ENCODE measurements at places on chromosomes 7 and 10.

- H3K4me3 ChIP-seq: peak overlapping the region; percentile 34
- no peaks in the 10 kb centered on the region for H3K36me3 ChIP-seq
- peak; percentile 70 for DNase-seq
- peak overlapping the region; percentile 13 for H3K27ac ChIP-seq
- H3K27me3 ChIP-seq: no peaks in the 10 kb centered on the region
These were observed 270.7 kb downstream of the ZNF33B start for GRCh38 chr10:42367532-42368230.

- H3K27me3 ChIP-seq: no peaks in the 10 kb centered on the region
- no peaks in the 10 kb centered on the region for H3K4me1 ChIP-seq
- H3K27ac ChIP-seq: no peak overlapping the region
- no peak overlapping the region for H3K4me3 ChIP-seq
- no peaks in the 10 kb centered on the region for H3K36me3 ChIP-seq
These were observed 91.9 kb downstream of the LRRC18 start for GRCh38 chr10:48847691-48848090.

DNA sequence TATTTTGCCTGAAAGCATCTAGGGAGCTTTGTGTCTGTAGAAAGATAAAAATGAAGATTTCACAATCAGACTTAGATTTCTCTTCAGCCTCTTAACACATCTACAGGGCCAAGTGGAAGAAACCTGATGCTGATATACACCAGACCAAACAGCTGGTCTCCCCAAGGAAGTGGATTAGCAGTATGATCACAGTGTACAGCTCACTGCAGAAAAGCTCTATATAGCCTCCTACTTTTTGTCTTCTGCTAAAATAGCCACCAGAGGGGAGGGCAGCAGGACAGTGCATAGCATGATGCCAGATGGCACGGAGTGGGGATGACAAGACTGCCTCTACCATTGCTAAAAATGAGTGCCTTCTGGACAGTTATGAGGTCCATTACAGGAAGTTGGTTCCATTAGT, 16.0 kb downstream of the FAM13C start:
- no peak overlapping the region for H3K4me3 ChIP-seq
- H3K27ac ChIP-seq: no peak overlapping the region
- no peak for DNase-seq
- H3K27me3 ChIP-seq: no peaks in the 10 kb centered on the region
- H3K4me1 ChIP-seq: no peaks in the 10 kb centered on the region

- DNase-seq: peak; percentile 73
- no peaks in the 10 kb centered on the region for H3K36me3 ChIP-seq
- H3K4me3 ChIP-seq: no peak overlapping the region
- no peak overlapping the region for H3K27ac ChIP-seq
These were observed 210.1 kb downstream of the TNS3 start for GRCh38 chr7:47371733-47372368.

DNA sequence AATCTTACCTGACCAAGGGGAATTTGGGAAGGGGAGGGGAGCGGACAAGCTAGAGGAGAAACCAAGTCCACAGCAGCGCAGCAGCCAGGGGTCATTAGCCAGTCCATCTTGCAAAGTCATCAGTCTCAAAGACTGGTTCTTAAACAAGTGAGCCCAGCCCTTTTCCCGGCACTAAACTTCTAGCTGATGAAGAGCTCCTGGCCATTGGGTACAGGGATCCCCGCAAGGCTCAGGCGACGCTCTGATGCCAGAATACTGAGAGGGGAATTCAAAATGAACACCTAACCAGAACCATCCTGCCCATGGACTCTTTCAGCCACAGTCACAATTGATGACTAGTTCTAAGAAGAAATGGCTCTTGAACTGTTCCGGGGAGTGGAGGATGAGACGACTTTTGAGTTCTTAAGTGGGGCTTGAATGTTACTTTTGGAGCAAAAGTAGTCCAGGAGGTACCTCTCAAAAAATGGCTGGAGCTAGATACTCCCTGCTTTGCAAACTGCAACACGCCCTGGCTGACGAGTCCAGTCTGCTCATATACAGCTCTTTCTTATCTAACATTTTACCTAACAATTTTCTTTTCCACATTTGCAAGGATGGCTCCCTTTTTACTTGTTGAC, 2.5 kb upstream of the TWIST1 start:
- no peaks in the 10 kb centered on the region for H3K27me3 ChIP-seq
- no peaks in the 10 kb centered on the region for H3K4me1 ChIP-seq
- DNase-seq: no peak
- no peak overlapping the region for H3K27ac ChIP-seq
- H3K36me3 ChIP-seq: no peaks in the 10 kb centered on the region
- no peak overlapping the region for H3K4me3 ChIP-seq

DNA sequence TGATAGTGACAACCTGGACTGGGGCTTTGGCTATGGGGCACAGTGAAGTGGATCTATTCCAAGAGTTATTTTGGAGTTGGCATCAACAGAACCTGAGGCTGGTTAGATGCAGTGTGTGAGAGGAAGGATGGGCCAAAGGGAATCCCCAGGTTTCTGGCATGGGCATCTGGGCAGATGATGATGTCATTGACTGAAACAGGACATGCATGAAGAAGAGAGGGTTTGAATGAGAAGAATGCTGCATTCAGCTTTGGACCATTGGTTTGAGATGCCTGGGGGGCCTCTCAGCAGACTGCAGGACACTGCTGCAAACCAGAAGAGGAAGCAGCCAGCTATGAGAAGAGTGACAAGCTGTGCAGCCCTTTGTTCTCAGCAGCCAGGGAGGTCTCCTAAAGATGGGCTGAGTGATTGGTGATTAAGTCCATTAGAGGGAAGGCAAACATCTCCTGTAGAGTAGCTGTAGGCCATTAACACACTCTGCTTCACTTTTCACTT, 23.1 kb upstream of the PIK3CG start:
- no peak for DNase-seq
- no peaks in the 10 kb centered on the region for H3K36me3 ChIP-seq
- no peak overlapping the region for H3K27ac ChIP-seq
- H3K27me3 ChIP-seq: no peaks in the 10 kb centered on the region
- no peaks in the 10 kb centered on the region for H3K4me1 ChIP-seq
- H3K4me3 ChIP-seq: no peak overlapping the region

DNA sequence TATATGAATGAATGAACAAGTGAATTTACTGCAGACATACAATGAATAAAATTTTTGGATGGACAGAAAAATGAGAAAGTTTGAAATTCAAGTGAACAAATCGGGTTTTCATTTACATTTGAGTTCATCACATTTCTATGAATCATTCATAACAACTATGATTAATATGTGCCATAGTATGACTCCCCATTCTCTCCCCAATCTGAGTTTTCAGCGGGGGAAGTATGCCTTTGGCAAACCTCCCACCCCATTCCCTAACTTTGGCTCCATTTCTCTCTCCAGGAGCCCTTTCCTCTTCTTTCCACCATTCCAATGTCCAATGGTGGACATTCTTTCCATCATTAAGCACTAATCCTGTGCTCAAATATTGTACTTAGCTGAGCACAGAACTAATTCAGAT, 96.8 kb upstream of the LSM8 start:
- no peaks in the 10 kb centered on the region for H3K36me3 ChIP-seq
- DNase-seq: no peak
- no peak overlapping the region for H3K27ac ChIP-seq
- H3K4me1 ChIP-seq: no peaks in the 10 kb centered on the region

DNA sequence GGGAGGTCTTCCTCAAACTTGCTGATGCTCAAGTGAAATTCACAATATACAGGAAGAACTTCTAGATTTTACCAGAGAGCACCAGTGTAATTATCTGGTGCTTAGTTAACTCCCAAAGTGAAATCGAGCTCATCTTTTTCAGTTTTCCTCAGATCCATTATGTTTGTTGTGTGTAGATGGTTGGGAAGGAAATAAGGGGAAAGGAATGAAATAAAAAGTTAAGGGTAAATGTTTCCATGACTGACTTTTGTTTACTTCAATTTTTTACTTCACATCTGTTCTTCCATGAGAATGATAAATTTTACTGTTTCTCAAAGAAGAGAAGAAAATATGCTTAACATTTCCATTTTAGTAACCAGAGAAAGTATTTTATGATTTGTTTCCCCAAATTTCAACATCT, 21.3 kb downstream of the FAM107B start:
- H3K4me1 ChIP-seq: no peaks in the 10 kb centered on the region
- H3K36me3 ChIP-seq: no peaks in the 10 kb centered on the region
- DNase-seq: no peak
- no peak overlapping the region for H3K4me3 ChIP-seq
- H3K27ac ChIP-seq: peak overlapping the region; percentile 26

DNA sequence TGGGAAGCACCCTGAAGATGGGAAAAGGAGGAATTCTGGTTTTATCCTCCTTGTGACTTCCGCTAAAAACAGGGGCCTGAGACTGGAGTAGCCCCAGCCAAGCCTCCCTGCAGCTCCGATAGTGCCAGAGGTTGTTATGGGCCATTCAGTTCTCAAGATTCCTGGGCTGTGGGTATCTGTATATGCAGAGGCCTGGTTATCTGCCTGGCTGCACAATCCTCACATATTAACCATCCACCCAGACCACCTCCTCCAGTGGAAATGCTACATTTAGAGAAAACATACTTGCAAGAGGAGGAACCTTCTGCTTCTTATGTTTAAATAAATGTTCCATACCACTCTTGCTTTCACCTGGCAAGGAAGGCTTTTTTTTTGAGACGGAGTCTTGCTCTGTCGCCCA, 34.6 kb downstream of the ARL3 start:
- peak overlapping the region; percentile 28 for H3K27ac ChIP-seq
- peaks cover 21% of the 10 kb centered on the region for H3K4me1 ChIP-seq

DNA sequence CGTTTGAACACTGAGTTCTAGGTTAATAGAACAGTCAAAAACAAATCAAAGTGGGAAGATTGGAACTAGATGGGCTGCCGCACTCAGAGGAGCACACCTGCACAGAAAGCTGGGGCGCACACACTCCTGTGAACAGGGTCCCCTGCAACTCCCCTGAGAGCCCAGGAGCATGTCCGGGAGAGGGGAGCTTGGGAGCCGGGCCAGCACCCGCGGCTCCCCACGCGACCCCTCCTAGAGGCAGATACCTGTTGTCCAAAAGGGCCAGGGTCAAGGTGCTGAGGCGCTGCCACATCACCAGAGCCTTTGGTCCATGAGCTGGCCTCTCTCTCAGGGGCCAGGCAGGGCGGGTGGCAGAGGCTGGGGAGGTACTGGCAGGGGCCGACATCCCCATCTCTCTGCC, 5.6 kb downstream of the NKX6-2 start:
- no peak overlapping the region for H3K4me3 ChIP-seq
- no peak overlapping the region for H3K27ac ChIP-seq
- no peak for DNase-seq
- H3K4me1 ChIP-seq: no peaks in the 10 kb centered on the region
- H3K36me3 ChIP-seq: no peaks in the 10 kb centered on the region
- H3K27me3 ChIP-seq: no peaks in the 10 kb centered on the region

- H3K27me3 ChIP-seq: no peaks in the 10 kb centered on the region
- H3K36me3 ChIP-seq: no peaks in the 10 kb centered on the region
- no peak overlapping the region for H3K4me3 ChIP-seq
- DNase-seq: no peak
- H3K4me1 ChIP-seq: no peaks in the 10 kb centered on the region
These were observed 38.9 kb upstream of the GDF10 start for GRCh38 chr10:47261121-47261520.

GRCh38 chr7:140639366-140640053, 1.1 kb downstream of the DENND2A start:
- peak overlapping the region; percentile 95 for H3K27ac ChIP-seq
- H3K4me3 ChIP-seq: peak overlapping the region; percentile 87
- DNase-seq: peak; percentile 62

GRCh38 chr10:76840802-76841201, 796.8 kb downstream of the KCNMA1 start:
- H3K27ac ChIP-seq: no peak overlapping the region
- no peaks in the 10 kb centered on the region for H3K36me3 ChIP-seq
- no peak overlapping the region for H3K4me3 ChIP-seq
- no peak for DNase-seq
- H3K4me1 ChIP-seq: no peaks in the 10 kb centered on the region
- no peaks in the 10 kb centered on the region for H3K27me3 ChIP-seq

All from uterus (tissue), 4 donors.